ENCODE measurements at places on chromosomes 7 and 10. TPM values are rescaled to one million over a fixed set of nuclear protein-coding genes. Genes with fewer than 3 reads are reported as not detected.

DNA sequence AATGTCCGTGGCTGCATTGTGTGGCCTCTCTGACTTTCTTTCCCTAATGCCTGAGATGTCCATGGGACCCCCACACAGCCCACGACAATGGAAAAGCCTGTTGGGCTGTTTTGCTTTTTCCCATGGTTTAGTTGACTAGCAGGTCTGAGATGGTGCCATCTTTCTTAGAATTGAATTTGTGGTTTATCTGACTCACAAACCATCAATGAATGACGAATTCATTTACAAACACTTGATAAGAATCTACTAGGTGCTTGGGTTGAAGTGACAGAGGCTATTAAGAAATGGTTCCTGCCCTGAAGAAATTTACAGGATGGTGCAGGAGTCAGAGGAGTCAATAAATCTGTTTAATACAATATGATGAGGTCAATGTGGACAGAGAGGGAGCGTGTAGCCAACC is 75.4 kb downstream of the OTUD1 start:
- peaks cover 9% of the 10 kb centered on the region for H3K4me1 ChIP-seq
- no peaks in the 10 kb centered on the region for H3K36me3 ChIP-seq
- H3K27me3 ChIP-seq = peaks cover 18% of the 10 kb centered on the region
- no peak overlapping the region for H3K4me3 ChIP-seq
- H3K27ac ChIP-seq = no peak overlapping the region
- DNase-seq = no peak

- H3K4me3 ChIP-seq = peak overlapping the region; percentile 41
- no peaks in the 10 kb centered on the region for H3K27me3 ChIP-seq
- H3K4me1 ChIP-seq = peaks cover 56% of the 10 kb centered on the region
- peaks cover 53% of the 10 kb centered on the region for H3K36me3 ChIP-seq
- no peak for DNase-seq
Measured at GRCh38 chr7:3039787-3040186, 3.9 kb downstream of the CARD11 start.

GRCh38 chr7:73526896-73527821 is 5.1 kb upstream of the BAZ1B start:
- H3K36me3 ChIP-seq = peaks cover 4% of the 10 kb centered on the region
- peak overlapping the region; percentile 84 for H3K27ac ChIP-seq
- peak; percentile 61 for DNase-seq
- peaks cover 38% of the 10 kb centered on the region for H3K4me1 ChIP-seq
- H3K4me3 ChIP-seq = peak overlapping the region; percentile 51

- no peaks in the 10 kb centered on the region for H3K36me3 ChIP-seq
- no peak overlapping the region for H3K27ac ChIP-seq
- no peak overlapping the region for H3K4me3 ChIP-seq
Measured at GRCh38 chr7:114678116-114678515, 243.8 kb upstream of the MDFIC start.

- H3K27me3 ChIP-seq = peaks cover 3% of the 10 kb centered on the region
- no peaks in the 10 kb centered on the region for H3K36me3 ChIP-seq
- no peak overlapping the region for H3K4me3 ChIP-seq
- H3K27ac ChIP-seq = no peak overlapping the region
- no peak for DNase-seq
Measured at GRCh38 chr7:105887569-105888189, 11.3 kb upstream of the ATXN7L1 start.

DNA sequence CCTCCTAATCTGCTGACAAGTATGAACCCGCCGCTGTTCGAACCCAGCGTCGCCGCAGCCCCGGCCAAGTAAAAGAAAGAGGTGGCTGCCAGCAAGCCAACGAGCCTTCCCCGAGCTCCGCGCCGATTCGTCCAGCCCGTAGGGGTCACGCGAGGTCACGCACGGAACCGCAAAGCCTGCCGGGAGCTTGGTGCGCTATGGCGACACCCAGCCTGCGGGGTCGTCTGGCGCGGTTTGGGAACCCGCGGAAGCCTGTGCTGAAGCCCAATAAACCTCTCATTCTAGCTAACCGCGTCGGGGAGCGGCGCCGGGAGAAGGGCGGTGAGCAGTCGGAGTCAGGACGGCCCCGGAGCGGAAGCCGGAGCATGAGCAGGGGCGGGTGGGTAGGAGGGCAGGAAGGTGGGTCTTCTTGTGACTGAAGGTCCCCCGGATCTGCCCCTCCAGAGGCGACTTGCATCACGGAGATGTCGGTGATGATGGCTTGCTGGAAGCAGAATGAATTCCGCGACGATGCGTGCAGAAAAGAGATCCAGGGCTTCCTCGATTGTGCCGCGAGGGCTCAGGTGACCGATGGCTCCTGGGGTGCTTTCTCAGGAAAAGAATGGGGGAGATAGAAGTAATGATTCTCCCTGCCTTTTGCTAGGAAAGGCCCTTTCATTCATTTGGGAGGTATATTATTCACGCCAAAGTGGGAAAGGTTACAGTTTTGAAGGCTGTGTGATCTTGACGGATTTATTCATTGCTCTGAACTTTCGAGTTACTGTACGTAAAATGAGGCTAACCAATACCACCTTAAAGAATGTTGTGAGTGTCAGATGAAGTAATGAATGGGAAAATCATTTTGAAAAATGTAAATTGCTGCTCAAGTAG is at the start of gene CHCHD1:
Gene CHCHD1 (plus strand): TSS at position 170 of the 870 bp plus-strand sequence. CDS start 28 bp downstream, at position 198.
- peak; percentile 96 for DNase-seq
- peak within 1 kb of the TSS; percentile 87 for H3K4me3 ChIP-seq
- peaks cover 16% of the 10 kb centered on the region for H3K36me3 ChIP-seq

GRCh38 chr7:30906515-30907240 is 5.0 kb upstream of the AQP1 start:
- H3K36me3 ChIP-seq = no peaks in the 10 kb centered on the region
- H3K27me3 ChIP-seq = no peaks in the 10 kb centered on the region
- no peaks in the 10 kb centered on the region for H3K4me1 ChIP-seq
- H3K4me3 ChIP-seq = no peak overlapping the region
- no peak for DNase-seq
- H3K27ac ChIP-seq = no peak overlapping the region

DNA sequence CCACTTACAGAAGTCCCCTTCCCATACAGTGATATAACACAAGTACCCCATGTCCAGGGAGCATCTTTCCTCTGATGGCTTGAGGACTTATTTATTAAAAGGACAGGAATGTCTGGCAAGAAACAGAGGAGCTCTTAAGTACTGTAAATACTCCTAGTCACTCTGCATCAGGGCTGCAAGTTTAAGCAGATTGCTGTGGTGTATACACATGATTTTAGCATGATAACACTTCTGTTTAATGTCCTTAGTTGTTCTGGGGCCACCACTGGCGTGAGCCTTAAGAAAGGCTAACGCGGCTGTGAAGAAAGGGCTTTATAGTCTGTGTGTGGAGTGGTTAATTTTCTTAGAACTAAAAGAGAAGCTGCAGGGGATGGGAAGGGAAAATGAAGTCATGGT is 65.7 kb downstream of the GBF1 start:
- H3K27ac ChIP-seq = no peak overlapping the region
- H3K36me3 ChIP-seq = peaks cover 10% of the 10 kb centered on the region
- H3K4me3 ChIP-seq = no peak overlapping the region
- DNase-seq = no peak
- H3K27me3 ChIP-seq = no peaks in the 10 kb centered on the region

DNA sequence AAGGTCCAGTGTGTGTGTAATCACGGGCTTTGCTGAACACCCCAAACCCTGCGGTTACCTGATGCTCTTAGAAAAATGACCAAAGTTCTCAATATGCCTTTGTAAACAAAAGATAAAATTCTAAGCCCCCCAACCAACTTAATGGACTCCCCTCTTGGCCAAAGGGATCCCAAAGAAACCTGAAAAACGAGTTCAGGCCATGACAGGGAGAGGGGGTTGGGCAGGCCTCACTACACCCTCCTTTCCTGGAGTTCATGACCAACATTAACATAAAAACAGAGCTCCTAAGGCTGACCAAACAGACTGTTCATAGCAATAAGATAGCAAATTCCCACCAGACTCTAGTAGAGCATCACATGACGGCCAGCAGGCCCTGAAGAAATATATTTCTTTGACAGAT is 3.0 kb upstream of the VIPR2 start:
- no peak for DNase-seq
- H3K27me3 ChIP-seq = peaks cover 20% of the 10 kb centered on the region
- no peak overlapping the region for H3K4me3 ChIP-seq
- peaks cover 4% of the 10 kb centered on the region for H3K4me1 ChIP-seq

- H3K27ac ChIP-seq = no peak overlapping the region
- H3K4me3 ChIP-seq = no peak overlapping the region
- no peaks in the 10 kb centered on the region for H3K36me3 ChIP-seq
- no peaks in the 10 kb centered on the region for H3K27me3 ChIP-seq
- no peaks in the 10 kb centered on the region for H3K4me1 ChIP-seq
Measured at GRCh38 chr10:78140066-78140630, 106.5 kb downstream of the RPS24 start.

DNA sequence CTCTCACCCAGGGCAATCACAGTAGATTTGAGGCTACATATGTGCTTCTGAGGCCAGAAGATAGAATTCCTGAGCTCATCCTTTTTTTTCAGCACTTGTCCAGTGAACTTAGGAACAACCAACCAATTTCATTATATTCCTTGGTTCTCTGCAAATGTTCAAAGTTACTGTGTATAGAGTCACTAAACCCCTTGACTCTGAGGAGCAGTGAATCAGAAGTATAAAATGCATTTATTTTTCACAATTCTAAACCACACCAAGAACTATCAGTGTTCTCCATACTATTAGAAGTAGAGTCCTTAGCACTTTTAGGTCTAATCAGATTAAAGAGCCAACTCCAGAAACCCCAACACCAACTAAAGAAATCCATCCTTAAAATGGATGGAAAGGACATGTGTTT is 19.6 kb upstream of the PAPSS2 start:
- H3K4me1 ChIP-seq = peaks cover 18% of the 10 kb centered on the region
- H3K27me3 ChIP-seq = no peaks in the 10 kb centered on the region
- H3K4me3 ChIP-seq = no peak overlapping the region
- H3K27ac ChIP-seq = no peak overlapping the region

DNA sequence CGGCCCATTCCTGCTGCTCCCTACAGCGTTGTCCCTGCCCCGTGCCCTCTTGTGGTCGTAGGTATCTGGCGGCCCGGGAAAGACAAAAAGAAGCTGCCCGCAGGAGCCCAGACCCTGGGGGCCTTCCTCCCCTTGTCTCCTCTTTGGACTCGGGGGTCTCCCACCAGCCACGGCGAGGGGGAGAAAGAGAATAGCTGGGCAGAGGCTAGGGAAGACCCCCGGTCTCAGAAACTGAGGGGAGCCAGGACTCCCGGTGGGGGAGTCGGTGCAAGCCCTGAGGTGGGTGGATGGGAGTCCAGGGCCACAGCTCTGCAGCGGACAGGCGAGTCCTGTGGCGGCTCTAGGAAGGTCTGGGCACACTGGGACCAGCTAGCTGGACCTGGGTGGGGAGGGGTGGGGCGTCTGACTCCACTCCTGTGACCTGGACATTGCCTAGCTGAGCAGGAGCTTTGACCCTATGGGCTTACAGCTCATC is 1.3 kb upstream of the SH2D4B start:
- DNase-seq = peak; percentile 41
- peak overlapping the region; percentile 86 for H3K4me3 ChIP-seq
- H3K4me1 ChIP-seq = peaks cover 38% of the 10 kb centered on the region
- H3K27ac ChIP-seq = peak overlapping the region; percentile 92
- H3K36me3 ChIP-seq = peaks cover 4% of the 10 kb centered on the region

DNA sequence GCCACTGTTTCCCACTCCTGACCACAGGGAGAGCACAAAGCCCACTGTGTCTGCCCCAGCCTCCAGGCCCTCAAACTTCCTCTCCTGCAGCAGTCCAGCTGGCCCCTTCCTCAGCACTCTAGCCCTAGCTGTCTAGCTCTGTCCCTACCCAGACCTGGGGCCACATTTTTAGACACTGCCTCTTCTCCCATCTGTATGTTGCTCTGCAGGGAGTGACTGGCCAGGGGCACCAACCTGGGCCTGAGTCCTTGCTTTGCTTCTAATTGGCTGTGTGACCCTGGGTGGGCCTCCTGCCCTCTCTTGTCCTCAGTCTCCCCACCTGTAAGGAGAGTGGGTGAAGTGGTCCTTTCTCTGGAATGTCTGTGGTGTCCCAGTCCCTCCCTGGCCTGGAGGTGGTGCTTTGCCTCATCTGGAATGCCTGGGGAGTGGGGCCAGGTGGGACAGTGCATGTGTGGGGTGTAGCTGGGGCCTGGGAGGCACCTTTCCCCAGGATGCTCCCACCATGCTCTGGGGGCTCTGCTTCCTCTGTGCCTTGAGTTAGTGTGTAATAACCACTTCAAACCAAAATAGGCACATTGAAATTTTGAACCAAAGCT is 25.1 kb downstream of the AQP1 start:
- H3K36me3 ChIP-seq = no peaks in the 10 kb centered on the region
- peaks cover 26% of the 10 kb centered on the region for H3K27me3 ChIP-seq
- H3K4me1 ChIP-seq = no peaks in the 10 kb centered on the region
- H3K27ac ChIP-seq = no peak overlapping the region
- no peak for DNase-seq
- no peak overlapping the region for H3K4me3 ChIP-seq

- no peak overlapping the region for H3K4me3 ChIP-seq
- H3K27ac ChIP-seq = no peak overlapping the region
- peaks cover 24% of the 10 kb centered on the region for H3K36me3 ChIP-seq
- H3K27me3 ChIP-seq = no peaks in the 10 kb centered on the region
Measured at GRCh38 chr7:157402388-157402703, 65.5 kb downstream of the DNAJB6 start.

- H3K27me3 ChIP-seq = peaks cover 6% of the 10 kb centered on the region
- DNase-seq = no peak
- H3K4me1 ChIP-seq = no peaks in the 10 kb centered on the region
- no peaks in the 10 kb centered on the region for H3K36me3 ChIP-seq
Measured at GRCh38 chr7:113410796-113411195, 292.4 kb upstream of the SMIM30 start.

GRCh38 chr7:2373124-2373556 is 18.5 kb downstream of the EIF3B start:
- H3K27me3 ChIP-seq = no peaks in the 10 kb centered on the region
- H3K4me1 ChIP-seq = peaks cover 6% of the 10 kb centered on the region
- DNase-seq = no peak
- no peak overlapping the region for H3K4me3 ChIP-seq

GRCh38 chr7:5396542-5396941 is 27.1 kb downstream of the TNRC18 start:
- H3K27ac ChIP-seq = peak overlapping the region; percentile 97
- peak; percentile 84 for DNase-seq
- no peaks in the 10 kb centered on the region for H3K27me3 ChIP-seq
- peaks cover 13% of the 10 kb centered on the region for H3K36me3 ChIP-seq

- no peak for DNase-seq
- H3K27ac ChIP-seq = no peak overlapping the region
- H3K4me1 ChIP-seq = no peaks in the 10 kb centered on the region
- no peaks in the 10 kb centered on the region for H3K27me3 ChIP-seq
Measured at GRCh38 chr10:71064413-71065118, 147.8 kb upstream of the UNC5B start.

The CFAP70 gene
- 0.80 TPM for total RNA-seq

The LRIT1 gene
- total RNA-seq = not detected

The PDE1C gene
- not detected for total RNA-seq

The SMO gene
- 0.07 TPM for total RNA-seq

The ATOH7 gene
- not detected for total RNA-seq

The RHOBTB1 gene
- not detected for total RNA-seq

The DNAJC12 gene
- 8.8 TPM for total RNA-seq

The SFRP4 gene
- not detected for total RNA-seq

Data from activated CD8-positive, alpha-beta memory T cell treated with anti-CD3 and anti-CD28 coated beads, Interleukin-2, amount 10 ng/mL, durations not matched to agents 7 days and 5 days (primary cell).